T-helper 17 cell (primary cell): ENCODE measurements at places on chromosomes 12 and 14. TPM values are rescaled to one million over a fixed set of nuclear protein-coding genes. Genes with fewer than 3 reads are reported as not detected.

The VRTN gene
- not detected for total RNA-seq

The PDZRN4 gene
- total RNA-seq = not detected

The GALNT9 gene
- total RNA-seq = not detected

The ISCA2 gene
- 21.3 TPM for total RNA-seq

The PTPN6 gene
- total RNA-seq = 115 TPM

The FLVCR2 gene
- total RNA-seq = 8.1 TPM

- no peak overlapping the region for H3K27ac ChIP-seq
- no peaks in the 10 kb centered on the region for H3K36me3 ChIP-seq
- no peak for DNase-seq
- no peaks in the 10 kb centered on the region for H3K27me3 ChIP-seq
These were observed 137.8 kb upstream of the SOX5 start for GRCh38 chr12:24087294-24087693.

DNA sequence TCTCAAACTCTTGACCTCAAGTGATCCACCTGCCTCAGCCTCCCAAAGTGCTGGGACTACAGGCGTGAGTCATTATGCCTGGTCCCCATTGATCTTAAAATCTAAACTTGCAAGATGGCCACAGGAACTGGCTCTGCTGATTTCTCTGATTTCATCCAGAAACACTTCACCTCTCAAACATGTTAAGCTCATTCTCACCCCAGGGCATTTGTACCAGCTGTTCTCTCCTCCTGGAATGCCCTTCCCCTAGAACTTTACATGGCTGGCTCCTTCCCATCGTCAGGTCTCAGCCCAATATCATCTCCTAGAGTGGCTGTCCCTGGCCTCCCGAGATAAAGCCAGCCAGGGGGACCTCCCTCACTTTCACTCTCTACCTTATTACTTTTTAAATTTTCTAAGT is 5.3 kb upstream of the LRTM2 start:
- H3K4me3 ChIP-seq = no peak overlapping the region
- peaks cover 35% of the 10 kb centered on the region for H3K27me3 ChIP-seq
- peaks cover 4% of the 10 kb centered on the region for H3K36me3 ChIP-seq

DNA sequence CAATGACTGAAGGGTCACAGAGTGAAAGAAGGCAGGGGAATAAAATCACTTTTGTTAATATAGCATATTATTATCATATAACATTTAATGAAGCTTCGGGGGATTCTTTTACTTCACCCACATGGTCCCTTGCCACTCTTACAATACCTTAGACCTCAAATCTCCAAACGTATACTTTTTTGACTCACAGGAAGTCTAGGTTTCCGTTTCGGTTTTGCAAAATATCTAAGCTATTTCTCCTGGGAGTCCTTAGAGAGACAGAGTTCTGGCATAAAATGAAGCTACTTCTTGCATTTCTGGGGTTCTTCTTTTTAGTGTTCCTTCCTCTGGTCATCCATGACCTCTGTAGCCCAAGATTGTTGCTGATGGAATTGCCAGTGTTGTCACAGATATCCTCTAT is 590.5 kb upstream of the ATP2B1 start:
- no peaks in the 10 kb centered on the region for H3K36me3 ChIP-seq
- H3K4me3 ChIP-seq = peak overlapping the region; percentile 90
- DNase-seq = no peak
- H3K4me1 ChIP-seq = peaks cover 14% of the 10 kb centered on the region
- H3K27me3 ChIP-seq = peaks cover 25% of the 10 kb centered on the region
- H3K27ac ChIP-seq = peak overlapping the region; percentile 94

DNA sequence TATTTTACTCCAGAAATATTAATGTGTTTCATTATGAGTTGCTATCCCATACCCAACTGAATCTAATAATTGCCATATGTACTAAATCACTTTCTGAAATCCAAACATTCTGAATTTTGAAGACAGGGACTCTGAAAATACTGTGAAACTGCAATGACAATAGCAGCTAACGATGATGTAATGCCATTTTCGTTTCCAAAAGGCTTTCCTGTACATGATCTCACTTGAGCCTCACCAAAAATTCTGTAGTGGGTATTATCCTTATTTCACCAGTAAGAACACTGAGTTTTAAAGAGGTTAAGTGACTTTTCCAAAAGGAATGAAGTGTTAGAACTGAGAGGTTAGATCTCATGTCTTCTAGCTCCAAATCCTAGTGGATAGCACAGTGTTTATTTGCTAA is 133.3 kb downstream of the FLRT2 start:
- no peaks in the 10 kb centered on the region for H3K27me3 ChIP-seq
- H3K4me1 ChIP-seq = no peaks in the 10 kb centered on the region
- H3K36me3 ChIP-seq = no peaks in the 10 kb centered on the region

- H3K4me1 ChIP-seq = peaks cover 5% of the 10 kb centered on the region
- no peaks in the 10 kb centered on the region for H3K27me3 ChIP-seq
- peaks cover 8% of the 10 kb centered on the region for H3K36me3 ChIP-seq
- H3K27ac ChIP-seq = peak overlapping the region; percentile 24
- H3K4me3 ChIP-seq = no peak overlapping the region
These were observed 262.0 kb downstream of the MED13L start for GRCh38 chr12:116015525-116015924.

DNA sequence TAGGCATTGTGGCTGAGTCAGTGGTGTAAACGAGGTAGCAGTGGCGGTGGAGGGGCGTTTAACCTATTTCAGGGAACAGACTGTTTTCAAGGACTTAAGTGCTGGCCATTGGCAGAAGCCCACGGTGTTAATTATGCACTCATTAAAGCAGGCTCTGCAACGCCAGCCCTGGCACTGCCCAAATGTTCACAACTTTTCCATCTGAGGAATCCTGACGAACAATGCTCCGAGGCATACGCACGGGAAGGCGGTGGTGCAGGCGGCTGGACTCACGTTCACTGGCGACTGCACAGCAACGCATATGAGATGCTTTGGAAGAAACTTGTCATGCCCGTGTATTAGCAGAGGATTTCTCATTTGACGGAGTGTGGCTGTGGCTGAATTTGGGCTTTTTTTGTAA is 70.6 kb upstream of the SLC24A4 start:
- H3K36me3 ChIP-seq = peaks cover 9% of the 10 kb centered on the region
- H3K27ac ChIP-seq = no peak overlapping the region
- peaks cover 74% of the 10 kb centered on the region for H3K27me3 ChIP-seq
- peaks cover 5% of the 10 kb centered on the region for H3K4me1 ChIP-seq
- H3K4me3 ChIP-seq = no peak overlapping the region
- DNase-seq = no peak

DNA sequence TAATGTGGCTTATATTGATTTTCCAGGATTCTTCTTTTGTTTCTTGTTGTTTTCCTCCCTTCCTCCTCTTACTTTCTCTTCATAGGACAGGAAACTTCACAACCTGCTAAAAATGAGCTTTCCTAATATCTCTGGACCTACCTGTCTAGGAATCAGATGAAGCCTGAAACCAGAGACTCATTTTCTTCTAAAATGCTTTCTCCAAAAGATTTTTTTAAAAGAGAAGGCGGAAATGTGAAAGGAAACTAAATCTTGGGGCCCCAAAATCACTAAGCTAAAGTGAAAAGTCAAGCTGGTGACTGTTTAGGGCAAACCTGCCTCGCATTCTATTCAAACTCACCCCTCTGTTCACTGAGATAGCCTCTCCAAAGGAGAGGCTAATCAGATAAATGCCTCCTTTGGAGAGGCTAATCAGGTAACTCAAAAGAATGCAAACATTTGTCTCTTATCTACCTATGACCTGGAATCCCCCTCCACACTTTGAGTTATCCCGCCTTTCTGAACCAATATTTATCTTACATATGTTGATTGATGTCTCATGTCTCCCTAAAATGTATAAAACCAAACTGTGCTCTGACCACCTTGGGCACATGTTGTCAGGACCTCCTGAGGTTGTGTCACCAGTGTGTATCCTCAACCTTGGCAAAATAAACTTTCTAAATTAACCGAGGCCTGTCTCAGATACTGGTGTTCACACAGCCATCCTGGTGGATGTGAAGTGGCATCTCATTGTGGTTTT is 72.7 kb upstream of the HECTD1 start:
- no peaks in the 10 kb centered on the region for H3K36me3 ChIP-seq
- no peaks in the 10 kb centered on the region for H3K4me1 ChIP-seq
- no peaks in the 10 kb centered on the region for H3K27me3 ChIP-seq
- no peak overlapping the region for H3K4me3 ChIP-seq
- DNase-seq = no peak

DNA sequence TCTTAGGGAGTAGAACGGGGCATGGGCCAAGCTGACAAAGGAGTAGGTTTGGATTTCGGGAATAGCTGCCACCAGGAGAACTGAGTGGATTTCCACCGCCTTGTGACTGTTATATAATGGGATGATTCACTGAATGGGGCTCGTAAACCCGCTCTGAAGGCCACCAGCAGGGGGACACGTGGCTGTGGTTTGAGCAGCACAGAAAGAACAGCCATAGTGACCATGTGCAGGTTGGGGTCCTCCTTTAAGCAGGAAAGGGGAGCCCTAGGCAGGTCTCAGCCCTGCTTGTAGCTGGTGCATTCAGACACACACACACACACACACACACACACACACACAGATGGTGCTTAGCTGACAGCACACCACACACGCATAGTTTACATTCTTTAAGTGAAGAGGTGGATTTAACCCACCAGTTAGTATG is 8.6 kb upstream of the ASB2 start:
- no peaks in the 10 kb centered on the region for H3K36me3 ChIP-seq
- peaks cover 4% of the 10 kb centered on the region for H3K27me3 ChIP-seq
- DNase-seq = no peak
- peaks cover 10% of the 10 kb centered on the region for H3K4me1 ChIP-seq
- H3K4me3 ChIP-seq = no peak overlapping the region

GRCh38 chr14:20623798-20624197 is 17.7 kb downstream of the OR6S1 start:
- peaks cover 54% of the 10 kb centered on the region for H3K27me3 ChIP-seq
- H3K4me1 ChIP-seq = peaks cover 39% of the 10 kb centered on the region

- peak overlapping the region; percentile 99 for H3K27ac ChIP-seq
- peaks cover 24% of the 10 kb centered on the region for H3K36me3 ChIP-seq
- H3K27me3 ChIP-seq = no peaks in the 10 kb centered on the region
- H3K4me1 ChIP-seq = peaks cover 63% of the 10 kb centered on the region
These were observed 2.8 kb downstream of the ZFP36L1 start for GRCh38 chr14:68789821-68790643.

- peaks cover 23% of the 10 kb centered on the region for H3K27me3 ChIP-seq
- H3K4me3 ChIP-seq = no peak overlapping the region
- H3K4me1 ChIP-seq = peaks cover 2% of the 10 kb centered on the region
- no peak for DNase-seq
These were observed 68.9 kb downstream of the EPS8 start for GRCh38 chr12:15720295-15720694.
